Cerebellum (tissue), 4 donors: ENCODE measurements at places on chromosomes 4 and X.

GRCh38 chr4:77052352-77052751, 23.4 kb downstream of the CCNI start:
- DNase-seq = no peak

- DNase-seq = no peak
These were observed 5.0 kb upstream of the RP2 start for GRCh38 chrX:46831765-46832327.

GRCh38 chr4:1559896-1560650, 124.0 kb downstream of the FAM53A start:
- DNase-seq = peak; percentile 58

GRCh38 chr4:1015179-1015578, 3.8 kb downstream of the FGFRL1 start:
- DNase-seq = no peak

DNA sequence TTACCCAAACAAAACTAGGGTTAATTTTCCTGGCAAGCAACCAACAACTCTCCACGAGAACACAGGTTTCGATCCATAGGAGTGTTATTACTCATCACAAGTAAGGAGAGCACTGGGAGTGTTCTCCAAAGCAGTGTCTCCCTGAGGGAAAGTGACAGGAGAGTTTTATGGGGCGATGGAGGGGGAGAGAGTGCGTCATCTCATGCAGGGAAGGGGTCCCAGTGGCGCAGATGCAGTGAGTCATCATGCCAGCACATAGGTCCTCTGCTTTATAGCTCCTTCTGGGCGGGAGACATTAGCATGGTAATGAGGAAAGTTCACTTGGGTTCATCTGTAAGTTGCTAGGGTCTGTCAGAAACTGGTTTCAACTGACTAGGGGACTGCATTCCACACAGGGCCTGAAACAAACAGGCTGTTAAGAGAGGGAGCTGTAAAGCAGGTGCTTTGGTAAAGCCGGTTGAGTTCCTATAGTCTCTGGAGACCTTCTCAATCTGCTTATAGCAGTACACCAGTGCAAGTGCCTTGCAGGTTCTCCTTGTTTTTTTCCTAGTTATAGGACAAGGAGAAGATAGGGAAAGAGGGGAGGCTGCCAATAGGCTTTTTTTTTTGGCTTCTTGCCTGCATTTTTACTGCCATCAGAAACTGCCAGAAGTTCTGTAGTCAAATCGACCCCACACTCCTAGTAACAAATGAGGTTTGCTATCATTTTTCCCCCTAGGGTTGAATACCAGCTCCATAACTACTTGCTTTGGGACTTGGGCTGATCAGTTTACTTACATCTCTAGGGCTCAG, 12.8 kb upstream of the BOD1L1 start:
- DNase-seq = no peak

DNA sequence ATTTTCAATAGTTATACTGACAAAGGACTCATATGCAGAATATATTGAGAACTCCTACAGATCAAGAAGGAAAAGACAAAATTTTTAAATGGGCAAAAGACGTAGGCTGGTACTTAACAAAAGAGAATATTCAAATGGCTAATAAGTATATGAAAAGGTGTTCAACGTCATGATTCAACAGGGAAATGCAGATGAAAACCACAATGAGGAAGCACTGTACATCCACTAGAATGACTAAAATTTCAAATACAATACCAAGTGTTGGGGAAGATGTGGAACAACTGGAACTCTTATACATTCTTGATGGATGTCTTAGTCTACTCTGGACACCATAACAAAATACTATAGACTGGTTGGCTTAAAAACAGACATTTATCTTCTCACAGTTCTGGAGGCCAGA, 1.3 kb upstream of the MRFAP1L1 start:
- no peak for DNase-seq

GRCh38 chrX:102154218-102154860, 1.4 kb downstream of the BEX5 start:
- peak; percentile 33 for DNase-seq

DNA sequence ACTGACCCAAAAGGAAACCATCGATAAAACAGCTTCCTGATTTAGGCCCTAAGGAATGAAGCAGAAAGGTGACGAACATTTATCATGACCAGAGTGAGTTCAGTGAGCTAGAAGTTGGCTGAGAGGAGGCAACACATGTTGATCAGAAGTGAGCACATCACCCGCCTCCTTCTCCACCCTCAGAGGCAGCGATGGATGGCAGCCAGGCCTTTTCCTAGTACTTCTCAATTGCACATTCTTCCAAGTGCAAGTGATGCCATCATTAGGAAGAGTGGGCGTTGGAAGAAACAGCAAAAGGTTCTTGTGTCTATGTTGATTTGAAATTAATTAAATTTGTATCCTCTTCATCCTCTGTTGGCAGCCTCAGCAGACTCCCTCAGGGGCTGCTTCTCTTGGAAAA, 51.7 kb downstream of the TMEM154 start:
- DNase-seq = no peak

DNA sequence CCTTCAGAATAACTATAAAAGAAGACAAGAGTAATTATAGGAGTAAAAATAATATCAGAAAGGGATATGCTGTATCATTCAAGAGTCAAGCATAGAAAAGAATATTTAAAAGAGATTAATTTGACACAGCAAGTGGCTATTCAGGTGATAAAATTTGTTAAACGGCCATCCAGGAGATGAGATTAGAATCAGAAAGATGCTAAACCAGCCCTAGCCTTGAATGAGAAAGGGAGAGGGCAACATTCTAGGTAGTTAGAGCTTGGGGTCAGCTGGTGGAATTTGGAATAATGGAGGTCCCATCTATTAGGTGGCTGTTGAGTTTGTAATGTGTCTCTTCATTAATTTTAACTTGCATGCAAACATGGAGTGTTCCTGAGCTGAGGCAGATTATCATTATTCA, 350.5 kb upstream of the PABPC4L start:
- DNase-seq = no peak

- no peak for DNase-seq
These were observed 692.5 kb downstream of the CENPC start for GRCh38 chr4:66852843-66853242.

DNA sequence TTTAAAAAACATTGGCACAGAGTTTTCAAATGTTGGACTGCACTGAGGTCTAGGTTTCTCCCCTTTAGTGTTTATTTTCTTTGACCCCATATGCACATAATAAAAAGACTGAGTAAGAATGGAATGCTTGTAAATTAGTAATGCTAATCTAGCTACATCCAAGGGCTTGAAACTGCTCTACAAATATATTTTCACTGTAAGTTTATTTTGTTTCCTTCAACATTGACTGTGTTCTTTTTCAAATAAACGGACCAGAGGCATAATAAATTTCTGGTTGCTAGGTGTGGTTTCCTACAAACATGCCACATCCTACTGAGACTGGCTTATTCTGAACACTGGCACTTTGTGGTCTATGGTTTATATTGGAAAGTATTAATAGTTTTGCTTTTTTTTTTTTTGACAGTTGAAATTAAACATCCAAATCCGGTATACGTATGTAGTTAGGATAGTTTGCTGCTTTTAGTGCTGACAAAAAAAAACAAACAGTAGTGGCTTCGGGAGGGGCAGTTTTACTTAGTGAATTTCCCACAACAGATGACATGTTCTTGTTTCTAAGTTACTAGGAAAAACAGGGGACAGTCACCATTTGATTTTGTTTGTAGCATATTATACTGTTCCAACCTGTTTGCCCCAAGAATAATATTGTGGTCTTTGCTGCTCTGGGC, 13.2 kb downstream of the CA5B start:
- DNase-seq = no peak

- DNase-seq = no peak
These were observed 314.2 kb downstream of the C4orf33 start for GRCh38 chr4:129410115-129410514.

- no peak for DNase-seq
These were observed 69.6 kb downstream of the MAML3 start for GRCh38 chr4:140084385-140084784.

DNA sequence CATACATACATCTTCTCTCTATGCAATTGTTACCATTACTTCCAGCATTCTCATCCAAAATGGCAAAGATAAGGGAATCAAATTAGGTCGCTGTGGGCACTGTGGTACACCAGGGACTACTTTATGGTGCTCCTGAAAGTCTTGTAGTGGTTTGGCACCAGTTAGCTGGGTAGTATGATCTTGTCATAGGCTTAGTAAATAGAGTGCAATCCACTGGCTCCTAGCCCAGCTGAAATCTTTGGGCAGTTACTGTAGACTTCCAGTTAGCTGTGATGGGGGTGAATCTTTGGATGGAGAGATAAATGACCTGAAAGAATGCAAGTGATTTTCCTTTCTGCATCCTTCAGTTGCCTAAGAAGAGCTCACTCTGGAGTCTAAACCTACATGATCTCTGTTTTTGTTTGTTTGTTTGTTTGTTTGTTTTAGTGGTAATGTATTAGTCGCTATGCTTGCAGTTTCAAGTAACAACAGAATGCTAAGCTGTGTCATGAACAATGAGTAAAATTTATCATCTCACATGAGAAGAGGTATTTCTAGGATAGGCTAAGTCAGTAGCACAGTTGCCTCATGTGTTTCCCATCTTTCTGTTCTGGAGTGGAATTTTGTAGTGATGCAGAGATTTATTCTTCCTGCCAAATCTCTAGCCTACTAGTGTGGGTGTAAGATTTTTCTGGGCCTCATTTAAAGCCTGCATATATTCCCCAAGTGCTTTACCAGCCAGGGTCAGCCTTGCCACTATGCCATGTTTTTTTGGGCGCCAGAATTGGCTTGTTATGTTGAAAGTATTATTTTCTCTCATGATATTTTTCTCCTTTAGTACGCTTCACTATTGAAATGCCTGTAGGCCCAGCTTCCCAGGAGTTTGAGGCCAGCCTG, 24.2 kb downstream of the HERC3 start:
- no peak for DNase-seq

GRCh38 chr4:124070688-124071484, 641.6 kb downstream of the ANKRD50 start:
- DNase-seq = no peak

DNA sequence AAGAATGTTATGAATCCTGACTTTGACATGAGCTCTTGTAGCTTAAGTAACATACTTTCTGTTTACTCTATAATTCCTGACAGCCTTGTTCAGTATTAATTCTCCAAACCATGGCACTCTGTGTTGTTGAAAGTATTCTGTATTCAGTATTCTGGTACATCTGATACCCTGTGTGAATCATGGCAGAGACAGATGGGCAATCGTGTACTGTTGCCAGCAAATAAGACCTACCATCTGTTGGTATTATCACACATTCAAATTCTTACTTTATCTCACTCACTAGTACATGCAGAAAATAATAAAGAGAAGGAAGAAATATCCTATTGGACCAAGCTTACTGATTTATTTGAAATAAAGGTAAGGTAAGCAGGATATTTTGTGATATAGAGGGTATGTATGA, 7.9 kb downstream of the MBTPS2 start:
- DNase-seq = peak; percentile 65

- no peak for DNase-seq
These were observed 98.6 kb downstream of the LARP7 start for GRCh38 chr4:112735474-112735951.

- no peak for DNase-seq
These were observed 222.1 kb downstream of the STIM2 start for GRCh38 chr4:27082776-27083175.

GRCh38 chr4:62513306-62513705, 1313.2 kb downstream of the ADGRL3 start:
- no peak for DNase-seq

DNA sequence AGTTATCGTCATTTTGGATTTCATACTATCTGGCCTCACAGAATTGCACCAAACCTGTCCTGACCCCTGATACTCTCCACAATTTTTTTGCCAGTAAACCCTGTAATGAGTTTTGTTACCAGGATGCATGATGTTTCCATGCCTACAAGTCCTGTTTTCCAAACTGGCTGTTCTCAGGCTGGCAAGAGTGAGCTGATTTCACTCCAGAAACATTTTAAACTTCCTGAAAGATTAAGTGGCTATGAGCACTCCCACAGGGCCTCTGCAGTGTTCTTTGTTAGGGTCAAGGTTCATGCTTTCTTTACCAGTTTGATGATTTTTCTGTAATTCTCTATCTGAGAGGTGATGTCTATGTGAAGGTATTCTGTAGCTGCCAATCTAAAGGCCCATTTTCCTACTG, 31.7 kb upstream of the PDLIM3 start:
- DNase-seq = no peak

- no peak for DNase-seq
These were observed 99.8 kb downstream of the ARHGAP10 start for GRCh38 chr4:147831551-147832171.

DNA sequence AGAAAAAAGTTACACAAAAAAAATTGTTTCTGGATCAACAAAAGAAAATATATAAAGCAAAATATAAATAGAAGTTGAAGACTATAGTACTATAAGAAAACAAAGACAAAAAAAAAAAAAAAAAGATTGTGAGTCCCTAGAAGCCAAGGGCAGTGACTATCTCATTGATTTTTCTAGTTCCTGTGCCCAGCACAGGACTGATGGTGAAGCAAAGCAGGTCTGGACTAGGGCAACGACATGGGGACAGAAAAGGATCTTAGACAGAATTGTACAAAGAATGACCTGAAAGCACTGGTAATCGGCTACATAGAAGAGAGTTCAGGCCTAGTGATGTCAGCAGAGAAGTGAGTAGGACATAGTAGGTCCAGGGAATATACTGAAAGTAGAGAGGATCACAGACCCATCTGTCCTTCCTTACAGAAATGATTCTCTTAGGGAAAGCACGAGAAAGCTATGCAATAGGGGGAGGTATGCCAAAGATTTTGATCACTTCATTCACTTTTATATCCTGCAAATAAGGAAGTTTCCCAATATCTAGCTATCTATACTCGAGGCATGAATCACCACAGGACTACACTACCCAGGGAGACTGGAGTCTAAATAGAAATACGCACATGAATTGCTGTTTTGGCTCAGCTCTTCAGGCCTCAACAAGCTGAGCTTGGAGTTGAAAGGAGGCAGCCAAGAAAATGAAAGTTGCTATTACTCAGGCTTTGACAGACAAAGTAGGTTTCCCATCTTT, 230.9 kb upstream of the GPC4 start:
- DNase-seq = no peak

- DNase-seq = no peak
These were observed 51.3 kb downstream of the RNF150 start for GRCh38 chr4:141081921-141082395.

- no peak for DNase-seq
These were observed 436.2 kb downstream of the TLL1 start for GRCh38 chr4:166309286-166309685.

GRCh38 chr4:131441004-131441688, 1707.9 kb upstream of the PCDH10 start:
- DNase-seq = no peak

- DNase-seq = no peak
These were observed 237.4 kb downstream of the CAMK2D start for GRCh38 chr4:113524096-113524495.

DNA sequence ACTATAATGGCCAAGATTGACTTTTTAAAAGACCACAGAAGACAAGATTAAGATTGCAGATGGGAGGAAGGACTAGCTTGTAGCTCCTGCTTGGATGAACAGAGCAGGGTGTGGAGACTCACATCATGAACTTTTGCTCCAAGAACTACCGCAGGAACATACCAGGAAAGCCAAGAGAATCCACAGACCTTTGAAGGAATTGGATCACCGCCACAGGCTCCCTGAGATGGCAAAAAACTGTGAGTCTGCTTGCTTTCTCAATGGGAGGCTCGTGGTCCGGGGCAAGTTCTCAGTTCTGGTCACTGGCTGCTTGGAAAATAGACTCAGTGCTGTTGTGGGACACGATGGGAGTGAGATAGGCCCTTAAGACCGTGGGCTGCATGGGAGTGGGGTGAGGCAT, 276.6 kb downstream of the CCSER1 start:
- DNase-seq = no peak

GRCh38 chrX:120274958-120275357, 24.3 kb downstream of the ZBTB33 start:
- no peak for DNase-seq
